ENCODE measurements at places on chromosomes 11 and 22. TPM values are rescaled to one million over a fixed set of nuclear protein-coding genes. Genes with fewer than 3 reads are reported as not detected.

DEPDC7 gene
- total RNA-seq, result 0.32 TPM

USH1C gene
- total RNA-seq, result 0.78 TPM

OR52L1 gene
- total RNA-seq, result not detected

C1QTNF5 gene
- total RNA-seq, result 15.1 TPM

ADAMTS15 gene
- total RNA-seq, result 43.5 TPM

SIPA1 gene
- total RNA-seq, result 22.5 TPM

B4GALNT4 gene
- 0.94 TPM for total RNA-seq

TANGO2 gene
- 62.3 TPM for total RNA-seq

PIH1D2 gene
- 1.3 TPM for total RNA-seq

SLC25A22 gene
- total RNA-seq, result 3.4 TPM

DUSP18 gene
- 2.2 TPM for total RNA-seq

GRCh38 chr22:27253108-27253902 lies 548.3 kb downstream of the MN1 start:
- DNase-seq, result no peak

DNA sequence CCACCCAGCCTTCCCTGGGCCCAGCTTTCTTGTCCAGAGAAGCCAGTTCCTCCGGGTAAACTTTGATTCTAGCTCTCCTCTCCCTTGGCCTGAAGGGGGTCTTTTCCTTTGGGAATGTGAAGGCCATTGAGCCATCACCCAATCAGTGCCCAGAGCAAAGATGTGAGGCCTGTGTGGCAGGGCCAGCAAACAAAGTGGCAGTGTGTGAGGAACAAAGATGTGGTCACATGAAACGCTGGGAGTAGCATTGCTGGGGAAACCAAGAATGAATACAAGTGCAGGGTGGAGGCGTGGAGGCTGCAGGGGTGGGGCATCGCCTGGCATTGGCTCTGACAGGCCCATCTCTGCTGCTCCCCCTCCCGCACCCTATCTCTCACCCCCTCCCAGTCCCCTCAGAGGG lies 91.9 kb upstream of the BID start:
- no peak for DNase-seq

DNA sequence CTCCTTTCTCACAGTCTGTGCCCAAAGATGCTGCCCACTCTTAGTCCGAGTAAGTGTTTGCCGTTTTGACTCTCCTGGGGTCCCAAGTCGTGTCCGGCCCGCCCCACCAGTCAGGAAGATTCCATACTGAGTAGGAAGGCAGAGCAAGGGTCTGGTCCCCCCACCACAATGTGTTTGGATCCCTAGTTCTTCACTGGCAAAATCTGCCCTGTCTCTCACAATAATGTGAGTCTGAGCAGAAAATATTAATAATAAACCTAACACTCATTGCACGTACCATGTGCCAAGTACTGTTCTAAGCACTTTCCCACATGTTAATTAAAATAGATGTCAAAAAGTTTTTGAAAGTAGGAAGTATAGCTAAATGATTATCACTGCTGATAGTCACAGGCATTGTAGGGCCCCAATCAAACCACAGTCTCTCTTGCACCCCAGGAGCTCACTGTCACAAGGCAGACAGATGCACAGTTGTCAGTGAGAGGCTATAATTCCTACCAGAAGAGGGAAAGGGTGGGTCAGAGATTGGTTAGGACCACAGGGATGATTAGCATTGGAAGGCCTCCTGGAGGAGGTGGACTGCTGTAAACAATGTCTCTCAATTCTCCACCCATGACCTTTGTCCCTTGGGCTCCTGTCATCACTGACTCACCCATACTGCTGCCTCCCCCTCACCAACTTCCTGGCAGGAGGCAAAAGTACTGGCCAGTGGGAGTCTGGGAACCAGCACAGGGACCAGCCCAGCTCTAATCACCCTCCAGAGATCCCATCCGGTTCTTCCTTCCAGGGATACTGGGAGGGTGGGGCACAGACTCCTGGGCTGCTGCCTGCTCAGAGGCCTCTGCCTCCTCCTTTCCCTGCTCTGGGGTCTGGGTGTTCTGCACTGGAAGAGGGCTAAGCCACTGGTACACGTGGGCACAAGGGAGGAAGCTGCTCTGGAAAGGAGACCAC lies 1.0 kb upstream of the POLD4 start:
- peak; percentile 71 for DNase-seq

DNA sequence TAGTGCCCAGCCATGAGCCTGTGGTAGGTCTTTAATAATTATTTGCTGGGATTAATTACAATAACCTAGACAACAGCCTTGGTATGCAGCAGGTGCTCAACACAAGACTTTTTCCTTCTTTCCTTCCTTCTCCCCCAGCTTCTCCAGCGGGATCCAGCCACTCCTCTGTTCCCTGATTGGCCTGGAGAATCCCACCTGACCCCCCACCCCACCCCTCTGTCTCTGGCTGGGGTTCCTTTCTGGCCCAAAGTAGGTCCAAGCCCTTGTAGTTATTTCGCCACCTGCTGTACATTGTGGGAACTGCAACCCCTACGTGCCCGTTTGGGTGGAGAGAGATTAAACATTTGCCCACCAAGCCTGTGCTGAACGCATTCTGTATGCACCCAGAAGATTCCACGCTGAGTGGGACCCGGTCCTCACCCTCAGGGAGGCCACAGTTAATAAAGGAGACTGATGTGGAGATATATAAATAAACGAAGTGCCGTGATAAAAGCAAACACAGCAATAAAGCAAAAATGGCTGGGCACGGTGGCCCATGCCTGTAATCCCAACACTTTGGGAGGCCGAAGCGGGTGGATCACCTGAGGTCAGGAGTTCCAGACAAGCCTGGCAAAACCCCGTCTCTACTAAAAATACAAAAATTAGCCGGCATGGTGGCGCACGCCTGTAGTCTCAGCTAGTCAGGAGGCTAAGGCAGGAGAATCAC lies 32.1 kb upstream of the DGKZ start:
- peak; percentile 63 for DNase-seq

DNA sequence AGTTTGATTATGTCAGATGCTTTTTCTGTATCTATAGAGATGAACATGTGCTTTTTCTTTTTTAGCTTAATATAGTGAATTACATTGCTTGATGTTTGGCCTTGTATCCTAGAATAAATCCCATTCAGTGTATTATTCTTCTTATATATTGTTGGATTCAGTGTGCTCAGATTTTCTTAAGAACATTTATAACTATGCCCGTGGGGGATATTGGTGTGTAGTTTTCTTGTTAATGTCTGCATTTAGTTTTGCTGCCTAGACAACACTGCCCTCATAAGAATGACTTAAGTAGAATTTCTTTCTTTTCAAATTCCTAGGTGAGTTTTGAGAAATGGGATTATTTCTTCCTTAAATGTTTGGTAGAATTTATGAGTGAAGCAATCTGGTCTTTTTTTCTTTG lies 98.5 kb downstream of the TMEM135 start:
- DNase-seq, result no peak

- DNase-seq, result no peak
Observed at GRCh38 chr11:102781676-102782075, 1.2 kb upstream of the MMP10 start.

- DNase-seq, result no peak
Observed at GRCh38 chr11:40388097-40388818, 1071.2 kb downstream of the LRRC4C start.

DNA sequence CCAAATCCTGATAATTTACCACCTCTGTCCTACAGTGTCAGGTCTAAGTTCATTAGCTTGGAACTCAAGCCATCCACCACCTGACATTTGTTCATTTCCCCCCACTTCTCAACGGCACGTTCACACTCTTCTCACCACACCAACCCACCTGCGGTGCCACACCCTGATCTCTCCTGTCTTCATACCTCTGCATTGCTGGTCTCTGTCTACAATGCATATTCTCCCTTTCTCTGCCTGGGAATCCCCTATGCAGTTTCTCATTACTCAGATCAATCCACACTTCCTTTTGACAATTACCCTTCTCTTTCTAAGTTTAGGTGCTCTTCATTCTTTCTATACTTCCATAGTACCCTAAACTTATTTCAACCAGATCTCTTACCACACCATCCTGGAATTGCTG lies 20.4 kb upstream of the EMSY start:
- DNase-seq, result no peak

DNA sequence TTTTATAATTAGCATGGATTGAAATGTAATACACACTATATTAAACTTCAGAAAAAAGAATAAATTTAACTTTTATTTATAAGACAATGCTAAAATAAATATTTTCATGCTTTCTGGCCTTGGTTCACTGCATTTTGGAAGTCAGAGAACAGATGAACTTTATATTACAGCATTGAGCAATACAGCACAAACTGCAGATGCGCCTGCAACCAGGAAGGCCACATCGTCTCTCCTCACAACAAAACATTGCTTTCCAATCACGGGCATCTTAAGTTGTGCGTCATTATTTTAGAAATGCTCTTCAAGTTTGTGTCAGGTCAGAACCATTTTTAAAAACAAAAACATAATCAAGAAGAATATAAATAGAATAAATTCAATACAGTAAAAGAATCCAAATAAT lies 89.3 kb upstream of the CEP126 start:
- DNase-seq, result no peak

DNA sequence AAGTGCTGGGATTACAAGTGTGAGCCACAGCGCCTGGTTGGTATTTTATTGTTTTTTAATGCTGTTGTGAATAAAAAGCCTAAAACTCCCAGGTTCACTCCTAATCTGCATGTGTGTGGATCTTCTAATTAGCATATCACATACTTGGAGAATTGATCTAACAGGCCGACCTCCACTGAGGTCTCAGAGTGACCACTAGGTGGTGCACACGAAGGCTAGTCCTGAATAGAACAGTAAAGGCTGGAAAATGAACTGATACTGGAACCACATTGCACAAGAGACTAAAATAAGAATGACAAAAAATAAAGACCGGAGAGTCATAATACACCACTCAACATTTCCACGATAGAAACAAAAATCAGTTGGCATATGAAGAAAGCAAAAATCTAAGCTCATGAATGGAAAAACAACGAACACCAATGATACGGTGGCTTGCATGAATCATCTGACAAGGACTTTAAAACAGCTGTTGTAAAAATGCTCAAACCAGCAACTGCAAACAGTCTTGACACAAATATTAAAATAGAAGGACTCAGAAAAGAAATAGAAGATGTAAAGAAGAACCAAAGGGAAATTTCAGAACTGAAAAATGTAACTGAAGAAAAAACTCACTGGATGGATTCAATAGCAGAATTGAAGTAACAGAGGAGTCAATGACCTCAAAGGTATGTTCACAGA lies 19.2 kb downstream of the PIM3 start:
- DNase-seq, result peak; percentile 35

- DNase-seq, result peak; percentile 70
Observed at GRCh38 chr11:57325735-57326048, 940 bp upstream of the TNKS1BP1 start.

DNA sequence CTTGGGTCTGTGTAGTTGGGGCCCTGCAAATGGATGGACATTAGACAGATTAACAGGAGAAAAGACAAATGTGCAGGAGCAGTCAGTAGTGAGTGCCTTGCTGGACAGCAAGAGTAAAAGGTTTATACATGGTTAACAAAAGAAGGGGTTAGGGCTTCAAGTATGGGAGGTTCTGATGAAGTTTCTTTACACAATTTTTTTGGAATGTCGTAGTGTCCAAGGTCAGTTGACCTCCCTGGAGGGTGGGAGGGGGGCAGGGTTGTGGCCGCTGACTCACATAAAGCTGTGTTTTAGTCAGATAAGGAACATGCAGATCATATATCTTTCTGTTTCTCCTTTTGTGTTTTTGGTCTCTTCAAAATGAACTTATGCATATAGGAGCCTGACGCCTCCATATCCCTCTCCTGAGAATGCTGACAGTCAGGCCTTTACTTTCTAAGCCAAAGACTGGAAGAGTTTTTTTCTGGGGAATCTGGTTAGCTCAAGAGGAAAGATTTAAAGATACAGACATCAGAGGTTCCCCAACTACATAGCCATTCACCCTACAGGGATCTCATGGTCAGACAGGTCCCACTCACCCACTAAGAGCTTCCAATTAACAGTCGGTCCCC lies 134.3 kb downstream of the NECTIN1 start:
- no peak for DNase-seq

- no peak for DNase-seq
Observed at GRCh38 chr11:95253141-95253540, 22.1 kb upstream of the SESN3 start.

DNA sequence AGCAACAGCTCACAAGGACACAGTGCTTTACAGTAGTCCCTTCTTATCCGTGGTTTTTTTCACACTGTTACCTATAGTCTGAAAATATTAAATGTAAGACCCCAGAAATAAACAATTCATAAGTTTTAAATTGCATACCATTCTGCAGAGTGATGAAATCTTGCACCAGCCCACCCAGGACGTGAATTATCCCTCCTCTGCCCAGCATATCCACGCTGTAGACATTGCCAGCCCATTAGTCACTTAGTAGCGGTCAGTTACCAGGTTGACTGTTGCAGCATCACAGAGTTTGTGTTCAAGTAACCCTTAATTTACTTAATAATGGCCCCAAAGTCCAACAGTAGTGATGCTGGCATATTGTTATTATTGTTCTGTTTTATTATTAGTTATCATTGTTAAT lies 3.6 kb downstream of the CLTCL1 start:
- DNase-seq, result no peak

- DNase-seq, result no peak
Observed at GRCh38 chr11:27705873-27706820, 5.9 kb upstream of the BDNF start.

GRCh38 chr22:44142421-44143104 lies 38.2 kb upstream of the PARVG start:
- DNase-seq, result peak; percentile 16

GRCh38 chr11:15918212-15918611 lies 438.1 kb downstream of the SOX6 start:
- no peak for DNase-seq

DNA sequence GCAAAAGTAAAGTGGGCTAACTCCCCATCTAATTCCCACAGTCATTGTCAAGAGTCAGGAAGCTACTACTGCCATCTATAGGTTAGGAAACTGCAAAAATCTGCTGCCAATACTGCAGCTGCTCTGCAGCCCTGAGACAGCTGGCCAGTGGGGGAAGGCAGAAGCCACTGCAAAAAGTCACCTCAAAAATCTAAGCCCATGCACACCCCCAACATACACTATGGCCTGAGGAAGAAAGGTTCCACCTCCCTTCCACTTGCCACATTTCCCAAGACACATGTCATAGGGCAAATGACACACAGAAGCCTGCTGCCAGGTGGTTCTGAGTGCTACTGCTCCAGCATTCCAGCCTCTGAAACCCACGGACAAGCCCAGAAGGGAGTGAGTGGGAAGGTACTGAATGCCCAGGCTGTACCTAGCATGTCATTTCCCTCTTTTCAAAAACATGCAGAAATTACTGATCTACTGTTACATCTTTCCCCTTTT lies 36.9 kb downstream of the DGCR2 start:
- no peak for DNase-seq

DNA sequence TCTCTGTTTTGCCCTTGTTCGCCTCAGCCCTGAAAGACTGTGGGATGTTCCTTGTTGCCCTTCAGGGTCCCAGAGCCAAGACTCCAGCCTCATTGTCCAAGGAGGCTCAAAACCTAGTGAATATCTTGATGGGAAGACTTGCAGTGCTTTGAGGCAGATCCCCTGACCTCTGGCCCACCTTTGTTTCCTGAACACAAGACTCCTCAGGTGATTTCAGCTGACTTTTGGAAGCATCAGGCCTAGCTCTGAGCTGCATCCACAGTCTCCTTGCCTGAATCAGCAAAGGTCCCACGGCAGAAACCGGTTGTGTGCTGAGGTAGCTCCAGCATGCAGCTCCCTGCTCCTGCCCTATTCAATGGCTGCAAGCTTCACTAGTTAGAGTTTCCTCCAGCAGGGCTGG lies 159.3 kb upstream of the B3GAT1 start:
- DNase-seq, result no peak
